ENCODE measurements at places on chromosomes 7 and 10. TPM values are rescaled to one million over a fixed set of nuclear protein-coding genes. Genes with fewer than 3 reads are reported as not detected.

Gene ADAM22
- 0.76 TPM for total RNA-seq

Gene CFAP46
- total RNA-seq = 1.3 TPM

Gene CCL26
- not detected for total RNA-seq

Gene GNAT3
- total RNA-seq = not detected

Gene HUS1
- total RNA-seq = 31.2 TPM

Gene AUTS2
- 0.30 TPM for total RNA-seq

Gene SEMA4G
- 0.30 TPM for total RNA-seq

Gene CASD1
- total RNA-seq = 22.6 TPM

Gene NPTX2
- 0.91 TPM for total RNA-seq

Gene ATP5F1C
- total RNA-seq = 382 TPM

Gene SPDYE9
- not detected for total RNA-seq

All from epithelial cell of umbilical artery (primary cell).